Body of pancreas (tissue), 4 donors: ENCODE measurements at places on chromosomes 6 and 20. TPM values are rescaled to one million over a fixed set of nuclear protein-coding genes. Genes with fewer than 3 reads are reported as not detected.

DNA sequence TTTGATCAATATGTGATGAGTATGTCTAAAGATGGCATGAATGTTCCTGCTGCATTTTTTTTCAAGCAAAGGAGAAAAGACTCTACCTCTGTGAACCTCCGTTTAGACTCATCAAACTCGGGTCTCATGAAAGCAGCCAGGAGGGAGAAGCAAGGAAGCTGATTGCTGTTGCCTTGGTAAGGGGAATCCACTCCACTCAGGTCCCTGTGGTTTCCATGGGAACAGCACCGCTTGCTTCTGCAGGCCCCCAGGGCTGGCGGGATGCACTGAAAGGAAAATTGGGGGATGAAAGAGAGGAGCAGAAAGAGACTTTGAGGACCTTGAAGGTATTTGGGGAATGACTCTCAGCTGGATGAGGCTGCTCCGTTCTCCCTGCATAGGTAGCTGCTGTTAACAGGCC, 249.6 kb upstream of the RIN2 start:
- DNase-seq = no peak

DNA sequence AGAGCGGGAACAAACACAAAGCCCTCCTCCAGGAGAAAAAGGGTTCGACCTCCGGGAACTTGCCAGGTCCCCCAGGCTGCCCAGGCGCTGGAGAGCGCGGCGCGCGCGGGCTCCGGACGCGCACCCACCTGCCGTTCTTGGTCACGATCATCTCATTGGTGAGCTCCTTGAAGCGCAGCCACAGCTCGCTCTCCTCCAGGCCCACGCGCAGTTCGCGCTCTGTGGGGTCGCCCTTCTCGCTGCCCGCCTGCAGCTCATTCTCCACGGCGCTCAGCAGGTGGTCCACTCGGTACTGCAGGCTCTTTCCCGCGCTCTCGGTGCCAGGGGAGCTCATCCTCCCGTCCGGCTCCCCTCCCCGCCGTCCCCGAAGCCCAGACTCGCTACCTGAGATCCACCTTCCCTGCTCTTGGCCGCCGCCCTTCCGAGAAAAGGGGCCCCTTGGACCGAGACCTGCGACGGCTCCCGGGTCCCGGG, 356 bp downstream of the TBXT start:
- no peak for DNase-seq

GRCh38 chr20:61886721-61887595, 178.7 kb downstream of the TAF4 start:
- DNase-seq = peak; percentile 32

DNA sequence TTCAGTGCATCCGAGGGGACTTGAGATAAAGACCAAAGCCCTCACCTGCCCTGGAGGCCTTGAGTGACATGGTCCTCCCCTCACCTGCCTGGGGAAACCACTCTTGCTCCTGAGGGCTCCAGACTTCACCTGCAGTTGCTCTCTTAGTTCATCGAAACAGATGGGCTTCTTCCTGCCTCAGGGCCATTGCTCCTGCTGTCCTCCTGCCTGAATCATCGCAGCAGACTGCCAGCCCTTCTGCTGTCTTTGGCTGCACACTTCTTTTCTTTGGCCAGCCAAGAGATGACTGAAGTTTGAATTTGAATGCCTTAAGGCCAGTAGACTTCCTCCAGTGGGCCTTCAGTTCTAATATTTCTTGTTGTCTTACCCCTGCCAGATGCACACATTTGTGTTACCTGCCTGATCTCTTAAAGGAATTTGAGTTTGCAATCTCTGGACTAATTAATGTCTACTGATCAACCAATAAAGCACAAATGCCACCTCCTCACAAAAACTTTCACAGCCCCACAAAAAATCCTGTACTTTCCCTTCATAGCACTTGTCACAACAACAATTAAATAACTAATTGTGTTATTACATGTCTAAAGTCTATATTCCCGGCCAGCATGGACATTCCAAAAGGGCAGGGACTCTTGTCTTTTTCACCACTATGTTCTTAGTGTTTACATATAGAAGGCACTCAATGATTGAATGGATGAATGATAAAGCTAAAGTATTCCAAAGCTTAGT, 56.7 kb upstream of the SGK1 start:
- no peak for DNase-seq

GRCh38 chr6:109783250-109783986, 92.3 kb downstream of the FIG4 start:
- no peak for DNase-seq

GRCh38 chr6:111951497-111952085, 78.3 kb upstream of the FYN start:
- no peak for DNase-seq

DNA sequence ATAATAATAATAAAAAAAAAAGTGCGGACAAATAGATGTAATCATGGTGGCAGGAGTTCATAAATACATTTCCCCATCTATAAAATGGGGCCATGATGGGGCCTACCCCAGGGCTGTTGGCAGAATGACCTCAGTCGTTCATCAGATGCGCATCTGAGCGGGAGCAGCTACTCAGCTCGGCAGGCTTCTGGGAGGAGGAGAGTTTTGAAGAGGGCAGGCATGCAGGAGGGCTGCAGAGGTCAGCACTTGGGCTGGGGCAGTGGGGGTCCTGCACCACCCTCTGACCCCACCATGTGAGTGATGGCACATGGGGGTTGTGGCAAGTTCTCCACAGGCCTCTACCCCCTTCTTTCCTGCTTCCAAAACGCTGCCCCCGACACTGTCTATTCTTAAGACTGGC, 373.5 kb downstream of the ZFAND3 start:
- no peak for DNase-seq

- DNase-seq = no peak
Measured at GRCh38 chr6:121652726-121653623, 217.5 kb downstream of the GJA1 start.

- no peak for DNase-seq
Measured at GRCh38 chr6:67591910-67592309, 1043.2 kb upstream of the ADGRB3 start.

DNA sequence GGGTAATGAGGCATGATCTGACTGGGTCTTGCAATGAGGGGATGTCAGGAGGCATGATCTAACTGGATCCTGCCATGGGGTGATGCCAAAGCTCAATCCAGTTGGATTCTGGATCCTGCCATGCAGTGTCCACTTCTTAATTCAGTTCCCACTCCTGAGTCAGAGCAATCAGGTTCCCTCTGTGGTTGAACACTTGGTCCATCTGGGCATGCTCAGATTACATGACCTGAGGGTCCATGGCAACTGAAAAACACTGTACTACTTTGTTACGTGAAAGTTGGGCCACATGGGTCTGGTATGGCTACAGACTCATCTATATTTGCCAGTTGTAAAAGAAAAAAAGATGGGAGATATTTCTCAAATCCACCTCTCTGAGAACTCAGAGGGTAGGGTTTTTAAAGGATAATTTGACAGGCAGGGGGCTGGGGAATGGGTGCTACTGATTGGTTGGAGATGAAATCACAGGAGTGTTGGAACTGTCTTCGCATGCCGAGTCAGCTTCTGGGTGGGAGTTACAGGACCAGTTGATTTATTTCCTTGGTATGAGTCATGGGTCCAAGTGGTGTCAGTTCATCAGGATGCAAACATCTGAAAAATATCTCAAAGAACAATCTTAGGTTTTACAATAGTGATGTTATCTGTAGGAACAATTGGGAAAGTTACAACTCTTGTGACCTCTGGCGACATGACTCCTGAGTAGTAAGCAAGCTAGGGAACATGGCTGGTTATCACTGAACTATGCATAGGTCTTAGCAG, 21.6 kb downstream of the C6orf163 start:
- no peak for DNase-seq

DNA sequence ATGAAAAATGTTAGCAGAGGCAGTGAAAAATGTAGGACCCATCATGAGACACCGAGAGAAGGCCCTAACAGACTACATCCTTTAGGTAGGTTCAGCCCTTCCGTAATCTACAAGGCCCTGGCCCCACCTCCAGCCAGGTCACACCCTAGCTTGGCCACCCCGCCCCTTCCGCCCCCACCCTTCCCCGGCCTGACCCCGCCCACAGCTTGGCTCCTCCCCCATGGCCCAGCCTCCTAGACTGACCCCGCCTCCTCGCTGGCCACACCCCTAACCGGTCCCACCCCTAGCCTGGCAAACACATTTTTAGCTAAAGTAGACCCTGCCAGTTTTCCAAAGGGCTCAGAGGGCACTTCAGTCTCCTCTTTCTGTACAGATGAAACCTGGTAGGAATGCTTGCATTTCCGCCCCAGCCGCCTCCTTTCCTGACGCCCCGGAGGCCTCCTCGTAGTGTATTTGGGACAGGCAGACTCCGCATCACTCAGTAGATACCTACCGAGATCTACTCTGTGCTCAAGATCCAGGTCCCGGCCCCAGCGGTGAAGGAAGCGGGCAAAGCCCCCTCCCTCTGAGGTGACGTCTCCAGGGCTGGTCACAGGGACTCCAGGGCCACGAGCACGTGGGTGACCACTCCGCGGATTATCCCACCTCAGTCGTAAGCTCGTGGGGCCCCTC, 443.5 kb downstream of the PREX1 start:
- DNase-seq = no peak

- no peak for DNase-seq
Measured at GRCh38 chr20:52744441-52744840, 227.7 kb upstream of the TSHZ2 start.

- DNase-seq = no peak
Measured at GRCh38 chr6:158157064-158157764, 10.8 kb downstream of the SERAC1 start.

DNA sequence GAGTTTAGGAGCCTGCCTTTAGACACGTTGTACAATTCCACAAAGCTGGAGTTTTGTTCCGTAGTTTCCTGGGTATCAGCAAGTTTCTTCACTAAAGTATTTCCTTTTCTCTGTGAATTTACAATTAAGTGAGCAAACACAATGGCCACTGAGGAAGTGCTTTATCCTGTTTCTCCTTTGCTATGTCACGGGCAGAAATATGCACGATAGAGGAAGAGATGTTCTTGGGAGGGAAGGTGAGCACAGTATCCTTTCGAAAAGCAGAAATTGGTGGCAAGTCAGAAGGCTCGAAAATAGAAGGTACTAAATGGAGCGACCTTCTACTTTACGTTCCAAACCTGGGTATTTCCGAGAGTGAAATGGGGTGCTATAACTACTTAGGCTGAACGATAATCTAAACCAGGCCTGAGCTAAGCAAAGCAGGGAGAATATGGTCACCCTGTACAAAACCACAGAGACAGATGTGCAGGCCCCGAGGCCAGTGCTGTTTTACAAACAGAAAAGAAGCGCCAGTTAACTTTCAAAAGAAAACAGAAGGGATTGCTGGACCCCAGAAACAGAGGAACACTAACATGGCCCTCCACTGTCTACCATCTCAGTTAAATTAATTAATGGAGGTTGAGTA, 259.6 kb downstream of the TBC1D7 start:
- no peak for DNase-seq

DNA sequence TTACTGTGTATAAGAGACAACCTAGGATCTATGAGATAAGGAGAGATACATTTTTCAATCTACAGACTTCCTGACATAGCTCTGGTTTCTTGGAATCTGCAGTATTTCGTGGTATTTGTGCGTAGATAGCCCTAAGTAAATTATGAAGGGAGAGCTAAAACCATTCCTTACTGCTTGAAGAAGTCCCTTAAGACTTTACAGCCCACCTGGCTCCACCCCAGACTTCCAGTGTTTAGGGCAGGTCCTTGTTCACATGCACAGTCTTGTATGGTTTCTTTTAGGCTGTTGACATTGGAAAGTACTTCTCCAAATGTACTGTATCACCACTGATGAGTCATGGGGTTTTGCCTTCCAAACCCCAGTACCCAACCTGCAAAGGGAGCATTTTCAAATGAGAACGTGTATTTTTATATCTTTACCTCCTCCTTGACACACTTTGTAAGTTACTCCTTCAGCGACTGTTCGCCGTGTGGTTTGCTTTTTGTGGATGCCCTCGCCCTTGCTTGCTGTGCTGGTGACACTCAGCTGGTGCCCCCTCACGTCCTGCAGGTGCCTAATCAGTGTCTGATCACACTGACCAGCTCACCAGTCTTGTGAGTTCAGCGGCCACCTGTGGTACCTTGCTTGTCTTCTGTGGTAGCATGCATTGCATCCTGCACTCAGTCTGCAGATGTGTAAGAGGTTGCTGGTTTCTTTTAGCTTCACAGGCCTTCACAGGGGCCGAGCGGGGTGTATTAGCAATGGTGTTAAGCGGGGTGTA, 73.3 kb downstream of the IGF2R start:
- DNase-seq = no peak

DNA sequence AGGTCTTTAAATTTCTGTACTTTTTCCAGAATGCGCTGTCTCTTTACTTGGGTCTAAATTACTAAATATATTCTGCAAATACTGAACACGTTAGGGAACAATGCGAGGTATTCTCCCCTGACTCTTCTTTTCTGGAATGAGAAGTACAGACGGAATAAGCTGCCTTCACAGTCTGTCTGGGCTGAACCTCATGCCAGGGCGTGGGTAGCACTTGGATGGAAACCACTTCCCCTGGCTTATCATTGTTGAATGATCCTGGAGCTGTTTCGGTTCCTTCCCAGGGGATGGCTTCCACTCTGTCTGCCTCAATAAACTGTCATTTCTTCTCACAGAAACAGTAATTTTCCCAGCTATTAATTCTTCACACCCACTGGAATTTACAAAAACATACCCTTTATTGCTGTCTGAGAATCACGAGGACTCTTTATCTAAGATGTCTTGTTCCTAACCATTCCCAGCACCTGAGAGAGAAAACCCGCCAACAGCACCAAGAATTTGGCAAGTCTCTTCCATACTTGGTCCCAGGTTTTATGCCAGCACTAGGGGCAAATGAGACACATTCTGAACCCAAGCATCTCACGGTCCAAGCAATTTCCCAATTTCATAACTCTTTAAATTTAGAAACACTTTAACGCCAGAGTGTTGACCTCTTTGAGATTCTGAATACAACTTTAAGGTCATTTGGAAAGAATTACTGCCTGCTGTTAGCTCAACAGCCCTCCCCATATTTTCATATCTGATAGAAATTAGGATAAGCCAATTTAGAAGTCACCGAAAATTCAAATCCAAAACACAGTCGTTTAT, 43.2 kb upstream of the ADGRF5 start:
- no peak for DNase-seq

IL17A gene
- total RNA-seq = not detected

HRH3 gene
- not detected for total RNA-seq

F13A1 gene
- 27.5 TPM for total RNA-seq

MTFR2 gene
- total RNA-seq = not detected

BPIFB4 gene
- not detected for total RNA-seq

COL21A1 gene
- 4.2 TPM for total RNA-seq

EDN1 gene
- total RNA-seq = 19.7 TPM

C6orf58 gene
- not detected for total RNA-seq

DNAAF9 gene
- total RNA-seq = 10.1 TPM

RIMS1 gene
- 5.9 TPM for total RNA-seq

NOX3 gene
- total RNA-seq = not detected
